ENCODE measurements at places on chromosomes 7 and 10.

DNA sequence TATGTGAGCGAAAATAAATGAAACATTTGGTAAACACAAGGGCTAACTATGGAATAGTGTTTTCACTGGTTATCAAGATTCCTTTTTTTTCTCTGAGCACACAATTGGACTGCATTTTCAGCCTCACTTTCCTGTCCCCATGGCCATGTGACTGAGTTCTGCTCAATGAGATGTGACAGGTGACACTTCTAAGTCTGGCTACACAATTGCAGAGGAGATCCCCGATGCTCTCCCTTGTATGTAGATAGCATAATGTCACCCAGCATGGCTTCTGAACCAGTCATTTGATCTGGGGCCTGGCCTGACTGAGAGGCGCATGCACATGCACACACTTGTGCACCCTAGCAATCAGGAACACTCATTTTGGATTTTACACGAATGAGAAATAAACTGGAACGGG is 581.8 kb downstream of the GRID1 start:
- DNase-seq: no peak

DNA sequence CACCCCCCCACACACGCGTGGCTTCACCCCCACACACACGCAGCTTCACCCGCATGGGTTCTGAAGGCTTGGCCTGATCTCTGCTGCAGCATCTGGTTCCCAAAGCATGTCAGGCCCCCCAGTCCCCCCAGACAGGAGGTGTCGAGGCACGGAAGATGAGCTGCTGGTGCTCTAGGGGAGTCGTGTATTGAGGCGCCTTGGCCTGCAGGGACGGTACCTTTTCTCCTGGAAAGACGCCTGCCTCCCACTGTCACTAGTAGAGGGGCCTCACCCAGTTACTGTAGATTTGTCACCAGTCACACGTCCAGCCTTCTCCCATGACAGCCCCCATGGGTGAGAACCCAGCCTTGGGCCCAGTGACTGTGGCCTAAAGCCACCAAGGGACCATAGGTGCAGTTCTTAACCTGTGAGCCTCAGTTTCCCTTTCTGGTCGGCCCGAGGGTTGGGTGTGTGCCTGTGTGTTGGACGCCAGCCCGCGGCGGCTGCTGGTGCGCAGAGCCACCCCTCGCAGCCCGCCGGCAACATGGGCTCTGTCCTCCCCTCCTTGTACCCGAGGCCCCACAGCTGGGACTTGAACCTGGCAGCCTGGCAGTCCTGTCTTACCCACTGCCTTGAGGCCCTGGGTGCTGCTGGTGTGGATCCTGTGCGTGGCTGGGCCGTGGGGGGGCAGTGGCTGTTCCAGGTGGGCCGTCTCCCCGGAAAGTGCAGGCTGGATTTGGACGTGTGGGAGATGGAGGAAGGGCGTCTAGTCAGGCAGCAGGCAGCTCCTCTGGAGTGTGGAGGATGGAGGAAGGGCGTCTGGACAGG is 81.7 kb downstream of the NKX6-2 start:
- DNase-seq: no peak

DNA sequence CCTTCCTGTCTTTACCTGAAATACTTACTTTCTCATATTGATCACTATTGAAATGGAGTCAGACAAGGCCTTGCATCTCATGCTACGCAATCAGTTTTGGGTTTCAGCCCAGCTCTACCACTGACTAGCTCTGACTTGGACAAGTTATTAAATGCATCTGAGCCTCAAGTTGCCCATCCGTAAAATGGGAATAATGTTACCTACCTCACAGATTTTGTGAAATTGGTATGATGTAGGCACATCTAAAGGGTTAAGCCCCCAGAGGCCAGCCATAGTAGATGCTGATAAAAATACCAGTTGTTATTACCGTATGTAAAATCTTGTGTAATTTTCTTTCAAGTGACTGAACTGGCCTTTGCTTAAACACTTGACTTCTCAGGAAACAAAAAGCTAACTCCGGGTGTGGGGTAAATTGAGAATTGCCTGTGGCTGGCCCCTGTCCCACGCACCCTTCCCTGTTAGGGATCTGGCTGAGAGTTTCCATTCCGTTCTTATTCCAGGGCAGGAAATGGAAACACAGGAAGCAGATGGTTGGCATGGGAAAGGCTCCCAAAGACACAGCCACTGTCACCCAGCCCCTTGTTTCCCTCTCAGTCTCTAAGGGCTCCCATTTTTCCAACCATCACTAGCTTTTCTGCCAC is 7.5 kb downstream of the DUSP5 start:
- no peak for DNase-seq

DNA sequence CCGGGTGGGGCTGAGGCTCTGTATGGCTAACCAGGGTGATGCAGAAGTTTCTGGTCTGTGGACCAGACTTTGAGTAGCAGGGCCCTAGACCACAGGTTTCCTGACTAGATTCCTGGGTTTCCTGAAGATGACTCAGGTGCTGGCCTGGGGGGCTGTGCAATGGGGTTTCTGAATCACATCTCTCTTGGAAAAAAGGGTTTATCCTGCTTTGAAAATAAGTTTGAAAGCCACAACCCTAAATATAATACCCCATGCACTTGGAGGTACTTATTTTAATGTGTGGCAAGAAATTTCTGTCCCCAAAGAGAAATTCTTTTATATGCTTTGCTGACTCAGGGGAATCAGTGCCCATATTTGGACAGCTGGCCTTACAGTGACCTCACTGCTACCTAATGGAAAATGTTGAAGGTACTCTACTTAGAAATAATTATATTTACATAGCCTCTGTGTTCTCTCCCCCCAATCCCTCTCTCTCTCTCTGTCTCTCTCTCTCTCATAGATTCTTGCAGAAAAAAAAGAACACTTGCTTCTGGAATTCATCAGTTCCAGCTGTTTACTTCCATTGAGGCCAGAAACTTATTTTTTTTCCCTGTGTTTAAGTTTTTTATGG is 184.4 kb upstream of the LYZL2 start:
- no peak for DNase-seq

DNA sequence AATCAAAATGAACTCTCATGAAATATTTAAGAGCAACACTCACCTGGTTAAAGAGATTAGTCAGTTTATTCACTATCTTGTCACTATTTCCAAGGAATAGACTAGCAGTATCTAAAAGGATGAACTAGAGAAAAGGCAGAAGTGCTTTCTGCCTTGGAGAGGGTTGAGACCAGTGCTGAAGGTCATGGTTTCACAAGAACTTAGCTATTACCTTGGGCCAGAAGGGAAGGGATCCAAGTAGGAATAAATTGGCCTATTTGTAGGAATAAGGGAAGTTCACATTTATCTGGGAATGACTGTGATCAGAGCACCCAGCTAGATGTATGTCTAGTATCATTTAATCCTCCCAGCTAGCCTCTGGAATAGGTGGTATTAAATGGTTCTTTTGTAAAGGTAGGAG is 347.2 kb downstream of the LRMDA start:
- no peak for DNase-seq

GRCh38 chr7:7491044-7491443 is 44.6 kb downstream of the COL28A1 start:
- DNase-seq: no peak

GRCh38 chr10:49243610-49244283 is 55.2 kb upstream of the C10orf71 start:
- DNase-seq: no peak

- peak; percentile 60 for DNase-seq
Measured at GRCh38 chr7:105013816-105014692, at the start of gene KMT2E. TSS of gene KMT2E (plus strand) at chr7:105014205. CDS start at chr7:105040953, 26,748 bp downstream.

DNA sequence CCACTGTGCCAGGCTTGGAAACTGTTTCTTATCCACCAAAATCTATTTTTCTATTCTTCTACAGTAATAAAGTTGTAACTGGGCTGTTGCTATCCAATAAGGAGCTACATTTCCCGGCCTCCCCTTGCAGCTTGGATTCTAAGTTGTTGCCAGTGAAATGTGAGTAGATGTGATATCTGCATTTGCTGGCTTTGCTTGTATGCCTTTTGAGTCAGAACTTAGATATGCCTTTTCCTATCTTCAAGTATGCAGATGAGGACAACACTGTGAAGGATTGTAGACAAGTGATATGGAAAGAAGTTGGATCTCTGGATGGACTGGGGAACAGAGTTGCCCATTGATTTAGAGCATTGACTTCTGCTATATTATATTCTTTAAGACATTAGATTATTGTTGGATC is 236.9 kb downstream of the REEP3 start:
- DNase-seq: no peak

GRCh38 chr10:29328983-29329382 is 40.1 kb downstream of the LYZL1 start:
- DNase-seq: no peak

- no peak for DNase-seq
Measured at GRCh38 chr7:131827421-131827820, 271.0 kb upstream of the PODXL start.

- DNase-seq: peak; percentile 42
Measured at GRCh38 chr7:34823650-34824258, 165.7 kb downstream of the NPSR1 start.

DNA sequence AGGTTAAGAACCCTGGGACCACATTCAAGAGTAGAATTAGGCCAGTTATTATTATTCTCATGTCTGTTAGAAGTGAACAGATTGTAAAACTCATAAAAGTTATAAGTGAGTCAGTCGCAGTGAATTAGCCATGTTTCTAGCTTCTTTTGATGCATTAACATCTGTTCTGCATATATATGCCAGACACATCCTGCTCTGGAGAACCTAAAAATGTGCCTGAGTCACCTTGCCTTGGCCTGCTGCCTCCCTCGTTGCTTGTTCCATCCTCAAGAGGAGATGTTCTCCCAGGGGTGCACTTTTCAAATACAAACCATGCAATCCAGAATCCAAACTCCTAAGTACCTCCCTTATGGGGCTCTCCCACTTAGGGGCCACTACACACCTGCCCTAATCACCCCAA is 14.8 kb downstream of the TSPAN12 start:
- DNase-seq: no peak

DNA sequence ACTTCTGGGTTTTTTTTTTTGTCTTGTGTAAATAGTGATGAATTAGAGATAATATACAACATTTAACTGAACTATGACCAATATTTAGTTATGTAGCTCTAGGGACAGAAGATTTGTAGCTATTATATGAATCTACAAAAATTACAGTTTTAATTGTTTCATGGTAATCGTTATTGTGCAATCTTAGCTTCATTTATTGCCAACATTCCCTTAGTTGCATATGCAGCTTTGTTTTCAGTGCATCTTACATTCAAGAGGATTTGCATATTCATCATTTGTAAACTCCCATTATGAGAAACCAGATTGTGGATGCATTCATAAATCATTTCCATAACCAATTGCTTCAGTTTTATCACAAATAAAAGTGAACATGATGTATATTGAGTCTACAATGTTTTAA is 68.8 kb downstream of the MALRD1 start:
- DNase-seq: no peak

DNA sequence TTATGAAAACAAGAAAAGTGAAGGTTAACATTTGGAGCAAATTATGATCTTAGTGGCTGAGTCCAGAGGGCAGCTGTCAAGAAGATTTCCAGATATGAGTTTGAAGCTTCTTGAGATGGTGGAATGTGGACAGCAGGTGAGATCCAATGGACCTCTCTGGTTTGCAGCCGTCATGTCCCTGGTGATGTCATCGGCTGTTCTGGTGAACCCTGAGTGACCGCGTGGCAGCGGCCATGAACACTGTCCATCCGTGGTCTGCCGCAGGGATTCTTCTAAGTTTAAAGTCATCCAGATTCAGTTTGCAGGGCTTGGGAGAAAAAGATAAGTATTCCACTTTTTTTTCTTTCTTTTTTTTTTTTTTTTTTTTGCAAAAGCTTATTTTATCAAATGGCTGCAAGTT is 15.8 kb upstream of the VIPR2 start:
- DNase-seq: no peak

DNA sequence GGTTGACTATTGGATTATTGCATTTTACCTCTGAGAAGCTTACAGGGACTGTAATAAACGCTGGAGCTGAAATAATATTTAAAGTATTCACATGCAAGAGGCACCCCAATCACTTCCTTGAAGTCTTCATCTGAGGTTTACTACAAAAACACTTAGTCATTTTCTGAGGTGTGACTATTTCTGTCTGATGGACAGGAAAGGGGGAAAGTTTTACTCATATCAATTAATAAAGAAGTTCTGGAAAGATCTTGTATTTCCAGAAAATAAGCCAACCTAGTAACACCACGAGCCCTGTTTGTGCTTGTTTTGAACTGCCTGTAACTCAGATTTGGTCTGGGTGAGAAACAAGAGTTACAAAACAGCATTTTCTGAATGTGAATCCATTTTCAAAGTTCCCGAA is 63.9 kb upstream of the PRKCQ start:
- DNase-seq: no peak

DNA sequence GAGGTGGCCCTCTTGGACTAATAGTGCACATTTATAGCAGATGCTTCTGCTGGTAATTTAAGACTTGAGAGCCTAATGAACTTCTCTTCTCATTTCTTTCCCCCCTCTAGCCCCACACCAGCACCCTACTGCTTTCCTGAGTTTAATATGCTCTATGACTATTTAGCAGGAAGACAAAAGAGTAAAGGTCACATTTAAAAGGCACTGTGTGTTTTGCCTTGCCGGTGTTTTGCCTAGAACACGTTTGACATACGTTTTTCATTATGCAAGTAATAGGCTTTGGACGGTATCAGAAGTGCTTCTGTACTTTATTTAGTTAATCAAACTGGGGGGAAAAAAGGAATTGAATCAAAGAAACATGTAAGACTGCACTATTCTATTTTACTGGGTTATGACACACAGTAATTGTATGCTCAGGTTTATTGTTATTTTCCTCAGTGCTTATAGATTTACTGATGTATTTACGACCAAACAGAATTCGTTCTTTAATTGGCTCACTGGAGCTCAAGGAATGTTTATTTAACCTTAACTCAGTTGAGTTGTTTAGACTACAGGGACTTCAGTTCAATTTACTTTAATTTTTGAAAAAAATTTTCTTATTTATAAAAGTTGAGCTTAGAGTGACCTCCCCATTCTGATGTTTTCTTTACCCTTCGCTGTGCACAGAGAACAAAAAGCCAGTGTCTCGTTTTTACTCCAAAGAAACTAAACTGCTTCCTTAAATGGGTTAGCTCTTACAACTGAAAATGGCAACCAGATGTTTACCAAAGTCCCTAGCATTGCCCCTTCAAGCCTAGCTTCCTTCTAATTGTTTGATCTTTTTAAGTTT is 35.4 kb downstream of the CPED1 start:
- DNase-seq: no peak

DNA sequence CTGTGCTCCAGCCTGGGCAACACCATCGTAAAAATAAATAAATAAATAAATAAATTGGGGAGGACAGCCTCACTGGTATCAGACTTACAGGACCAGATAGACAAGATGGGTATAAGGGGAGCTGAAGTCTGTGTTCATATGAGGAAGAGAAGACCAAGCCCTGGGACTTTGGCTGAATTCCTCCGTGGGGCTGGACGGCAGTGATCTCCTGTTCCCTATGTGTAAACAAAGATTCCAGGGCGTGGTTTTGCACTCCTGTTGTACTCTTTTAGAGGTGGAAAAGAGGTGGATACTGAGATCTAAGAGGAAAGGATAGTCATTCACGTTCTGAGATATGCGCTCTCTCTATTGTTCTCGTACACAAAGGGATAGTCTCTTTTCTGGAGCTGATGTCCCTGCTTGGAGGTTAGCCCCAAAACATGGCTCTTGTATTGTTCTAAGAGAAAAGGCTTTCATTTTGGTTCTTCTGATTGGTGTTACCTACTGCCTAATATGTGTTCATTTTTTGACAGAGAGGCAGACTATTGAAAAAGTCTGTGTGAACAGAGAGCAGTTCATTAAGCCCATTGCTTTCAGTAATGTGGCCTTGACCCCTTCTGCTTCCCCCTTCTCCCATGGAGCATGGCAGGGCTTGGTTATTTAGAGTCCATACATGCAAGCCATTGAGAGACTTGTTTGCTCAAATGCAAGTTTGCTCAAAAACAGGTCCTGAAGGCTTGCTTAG is 12.3 kb downstream of the KCTD7 start:
- DNase-seq: no peak

GRCh38 chr7:134732728-134733127 is 46.7 kb upstream of the CALD1 start:
- DNase-seq: no peak

All from frontal cortex (tissue), 4 donors.